ENCODE measurements at places on chromosomes 12 and 14. TPM values are rescaled to one million over a fixed set of nuclear protein-coding genes. Genes with fewer than 3 reads are reported as not detected.

GRCh38 chr14:101064121-101064661 is 160.7 kb upstream of the RTL1 start:
- H3K27ac ChIP-seq, result no peak overlapping the region
- H3K4me3 ChIP-seq, result no peak overlapping the region
- peaks cover 4% of the 10 kb centered on the region for H3K36me3 ChIP-seq

STXBP6 gene
- total RNA-seq, result 7.2 TPM

DNA sequence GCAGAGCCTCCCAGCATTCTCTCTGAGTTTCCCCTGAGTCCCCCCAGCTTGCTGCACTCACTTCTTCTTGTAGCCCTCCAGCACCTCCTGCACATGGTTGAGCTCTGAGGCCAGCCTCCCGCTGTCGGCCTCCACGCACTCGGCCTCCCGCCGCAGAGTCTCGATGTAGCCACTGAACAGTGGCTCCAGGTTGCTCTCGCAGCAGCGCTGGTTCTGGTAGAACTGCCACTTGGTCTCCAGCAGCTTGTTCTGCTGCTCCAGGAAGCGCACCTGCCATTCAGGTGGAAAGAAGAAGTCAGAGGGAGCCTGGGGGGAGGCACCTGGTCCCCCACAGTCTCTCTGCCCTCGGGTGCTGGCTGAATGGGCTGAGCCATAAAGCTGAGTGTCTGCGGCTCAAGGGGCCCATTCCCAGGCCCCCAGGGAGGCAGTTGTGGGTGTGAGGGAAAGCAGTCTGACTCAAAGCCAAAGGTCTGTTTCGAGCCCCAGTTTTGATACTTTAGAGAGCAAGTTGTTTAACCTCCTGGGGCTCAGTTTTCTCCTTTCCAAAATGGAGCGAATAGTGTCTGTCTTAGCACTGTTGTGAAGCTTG is 2.3 kb downstream of the KRT85 start:
- H3K27me3 ChIP-seq, result peaks cover 10% of the 10 kb centered on the region
- no peaks in the 10 kb centered on the region for H3K4me1 ChIP-seq
- no peak for DNase-seq
- no peak overlapping the region for H3K4me3 ChIP-seq
- no peak overlapping the region for H3K27ac ChIP-seq

GRCh38 chr12:50275556-50275955 is 7.8 kb downstream of the LIMA1 start:
- DNase-seq, result no peak
- H3K4me1 ChIP-seq, result peaks cover 10% of the 10 kb centered on the region
- no peak overlapping the region for H3K4me3 ChIP-seq
- no peaks in the 10 kb centered on the region for H3K36me3 ChIP-seq

DNA sequence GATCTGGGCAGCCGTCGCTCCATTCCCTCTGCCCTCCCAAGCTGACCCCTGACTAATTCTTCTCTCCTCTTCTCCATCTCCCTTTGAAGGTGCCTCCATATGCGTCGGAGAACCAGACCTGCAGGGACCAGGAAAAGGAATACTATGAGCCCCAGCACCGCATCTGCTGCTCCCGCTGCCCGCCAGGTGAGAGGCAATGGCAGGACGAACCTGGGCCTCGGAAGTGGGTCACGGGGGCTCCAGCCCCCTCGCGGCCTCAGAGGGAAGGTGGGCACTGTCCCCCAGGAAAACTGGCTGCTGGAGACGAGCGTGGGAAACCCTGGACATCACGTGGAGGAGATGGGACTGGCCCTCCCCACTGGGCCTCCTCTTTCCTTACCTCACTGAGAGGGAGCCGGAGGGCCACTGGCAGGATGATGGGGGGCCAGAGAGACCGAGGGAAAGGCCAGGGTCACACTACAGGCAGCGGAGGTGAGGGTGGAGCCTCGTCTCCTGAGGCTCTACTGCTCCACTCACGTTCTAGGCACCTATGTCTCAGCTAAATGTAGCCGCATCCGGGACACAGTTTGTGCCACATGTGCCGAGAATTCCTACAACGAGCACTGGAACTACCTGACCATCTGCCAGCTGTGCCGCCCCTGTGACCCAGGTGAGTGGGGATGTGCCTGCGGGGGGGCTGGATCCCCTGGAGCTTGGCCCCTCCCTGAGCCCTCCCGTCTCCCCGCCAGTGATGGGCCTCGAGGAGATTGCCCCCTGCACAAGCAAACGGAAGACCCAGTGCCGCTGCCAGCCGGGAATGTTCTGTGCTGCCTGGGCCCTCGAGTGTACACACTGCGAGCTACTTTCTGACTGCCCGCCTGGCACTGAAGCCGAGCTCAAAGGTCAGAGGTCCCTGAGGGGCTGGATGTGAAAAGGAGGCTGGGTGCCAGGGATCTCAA is 806 bp downstream of the LTBR start:
- peaks cover 4% of the 10 kb centered on the region for H3K27me3 ChIP-seq
- peak overlapping the region; percentile 57 for H3K27ac ChIP-seq
- no peak overlapping the region for H3K4me3 ChIP-seq
- no peaks in the 10 kb centered on the region for H3K4me1 ChIP-seq

DNA sequence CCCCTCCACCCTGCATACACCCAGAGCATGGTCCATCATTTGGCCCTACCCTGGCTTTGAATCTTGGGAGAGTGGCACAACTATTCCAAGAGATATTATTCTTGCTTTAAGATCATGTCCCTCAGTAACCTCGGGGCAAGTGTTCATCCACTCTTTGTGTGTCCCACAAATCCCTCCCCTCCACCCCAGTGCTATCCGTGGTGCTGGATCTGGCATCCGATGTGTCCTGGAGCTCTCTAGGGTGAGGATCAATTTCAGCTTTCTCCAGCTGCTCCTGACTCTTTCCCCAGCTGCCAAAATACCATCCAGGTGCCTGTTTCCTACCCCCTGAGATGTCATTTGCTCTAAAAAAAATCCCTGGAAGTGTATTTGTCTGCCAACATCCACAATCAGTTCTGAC is 64.8 kb upstream of the CMKLR1 start:
- H3K4me3 ChIP-seq, result no peak overlapping the region
- no peak for DNase-seq
- H3K36me3 ChIP-seq, result no peaks in the 10 kb centered on the region
- H3K27me3 ChIP-seq, result peaks cover 20% of the 10 kb centered on the region

CCDC38 gene
- not detected for total RNA-seq

POMT2 gene
- 46.8 TPM for total RNA-seq

DNA sequence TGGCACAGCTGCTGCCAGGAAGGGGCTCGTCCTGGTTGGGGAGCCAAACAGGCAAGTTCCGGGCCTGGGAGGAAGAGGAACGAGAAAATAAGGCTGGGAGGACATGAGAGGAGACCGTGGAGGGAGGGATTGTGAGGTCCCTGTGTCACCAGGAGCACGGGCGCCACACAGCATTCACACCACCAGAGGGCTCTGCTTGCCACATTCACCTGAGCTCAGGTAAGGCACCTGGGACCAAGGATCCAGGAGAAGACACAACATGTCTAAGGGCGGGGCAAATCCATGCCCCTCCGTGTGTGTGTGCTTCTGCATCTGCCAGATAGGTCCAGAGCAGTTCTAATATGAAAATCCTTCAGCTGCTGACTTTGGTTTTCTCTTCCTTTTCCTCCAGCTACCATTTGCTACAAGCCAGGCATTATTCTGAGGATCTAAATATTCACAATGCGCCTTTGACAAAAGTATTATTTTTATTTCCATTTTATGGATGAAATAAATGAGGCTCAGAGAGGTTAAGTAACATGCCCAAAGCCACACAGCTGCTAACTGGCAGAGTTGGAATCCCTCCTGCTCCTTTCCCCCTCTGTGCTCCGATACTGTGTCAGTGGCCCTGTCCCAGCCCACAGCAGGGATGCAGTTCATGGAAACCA is 14.6 kb downstream of the RAPGEF3 start:
- H3K4me1 ChIP-seq, result peaks cover 11% of the 10 kb centered on the region
- no peak for DNase-seq
- peaks cover 13% of the 10 kb centered on the region for H3K27me3 ChIP-seq

TAS2R8 gene
- total RNA-seq, result not detected

DNA sequence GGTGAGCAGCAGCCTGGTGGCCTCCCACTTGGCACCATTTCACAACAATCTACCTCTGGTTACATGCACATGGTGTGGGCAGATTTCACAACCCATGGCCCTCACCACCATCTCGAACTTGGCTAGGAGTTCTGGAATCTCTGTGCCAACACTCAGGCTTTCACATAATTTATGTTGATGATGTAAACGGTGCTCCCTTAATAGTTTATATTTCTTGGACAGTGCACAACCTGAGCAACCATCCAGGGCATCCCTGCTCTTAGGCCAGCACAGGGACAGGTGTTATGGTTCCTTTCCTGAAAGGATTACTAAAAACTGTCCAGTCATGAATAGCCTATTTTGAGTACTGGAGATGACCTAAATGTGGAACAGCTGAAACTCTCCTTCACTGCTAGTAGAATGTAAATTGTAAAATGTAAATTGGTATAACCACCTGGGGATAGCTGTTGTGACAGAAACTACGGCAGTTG is 28.6 kb downstream of the ABCB9 start:
- H3K27ac ChIP-seq, result no peak overlapping the region
- H3K27me3 ChIP-seq, result no peaks in the 10 kb centered on the region
- peaks cover 2% of the 10 kb centered on the region for H3K36me3 ChIP-seq
- peaks cover 8% of the 10 kb centered on the region for H3K4me1 ChIP-seq

LMO3 gene
- total RNA-seq, result 34.1 TPM

HOXC11 gene
- not detected for total RNA-seq

SDR9C7 gene
- total RNA-seq, result not detected

BAZ1A gene
- 50.2 TPM for total RNA-seq

GRCh38 chr12:129687731-129688130 is 216.1 kb downstream of the TMEM132D start:
- no peak overlapping the region for H3K4me3 ChIP-seq
- H3K27me3 ChIP-seq, result no peaks in the 10 kb centered on the region
- H3K4me1 ChIP-seq, result no peaks in the 10 kb centered on the region
- no peak for DNase-seq
- H3K27ac ChIP-seq, result no peak overlapping the region

GRCh38 chr14:29802211-29802610 is 125.4 kb downstream of the PRKD1 start:
- no peaks in the 10 kb centered on the region for H3K27me3 ChIP-seq
- no peaks in the 10 kb centered on the region for H3K36me3 ChIP-seq
- H3K27ac ChIP-seq, result no peak overlapping the region
- H3K4me1 ChIP-seq, result peaks cover 25% of the 10 kb centered on the region

- DNase-seq, result no peak
- H3K4me1 ChIP-seq, result peaks cover 38% of the 10 kb centered on the region
- no peaks in the 10 kb centered on the region for H3K27me3 ChIP-seq
- no peak overlapping the region for H3K27ac ChIP-seq
- H3K4me3 ChIP-seq, result no peak overlapping the region
Measured at GRCh38 chr14:105324080-105324778, 9.7 kb downstream of the PACS2 start.

GRCh38 chr14:79056879-79057278 is 886.7 kb downstream of the NRXN3 start:
- no peak for DNase-seq
- no peak overlapping the region for H3K27ac ChIP-seq
- H3K4me1 ChIP-seq, result no peaks in the 10 kb centered on the region
- no peaks in the 10 kb centered on the region for H3K27me3 ChIP-seq
- H3K36me3 ChIP-seq, result no peaks in the 10 kb centered on the region

- no peak overlapping the region for H3K27ac ChIP-seq
- peaks cover 5% of the 10 kb centered on the region for H3K27me3 ChIP-seq
- no peak for DNase-seq
- H3K4me1 ChIP-seq, result no peaks in the 10 kb centered on the region
- no peaks in the 10 kb centered on the region for H3K36me3 ChIP-seq
Measured at GRCh38 chr14:22280497-22281316, 308.3 kb downstream of the DAD1 start.

DNAH10 gene
- total RNA-seq, result 2.0 TPM

DEPDC4 gene
- 4.1 TPM for total RNA-seq

DNA sequence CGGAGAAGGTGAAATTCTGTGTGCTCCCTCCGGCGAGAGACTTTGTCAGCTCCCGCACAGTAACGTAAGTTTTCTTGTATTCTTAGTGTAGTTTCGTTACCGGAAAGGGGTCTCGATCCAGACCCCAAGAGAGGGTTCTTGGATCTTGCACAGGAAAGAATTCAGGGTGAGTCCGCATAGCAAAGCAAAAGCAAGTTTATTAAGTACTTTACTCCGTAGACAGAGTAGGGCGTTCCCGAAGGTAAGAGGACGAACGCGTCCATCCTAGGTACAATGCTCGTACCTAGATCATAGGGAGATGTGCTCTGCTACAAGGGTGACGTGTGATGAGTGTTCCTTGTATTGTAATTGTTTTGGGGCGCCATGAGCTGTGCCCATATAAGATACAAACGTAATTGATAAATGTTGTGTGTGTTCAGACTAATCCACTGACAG is 293 bp downstream of the IFI27L1 start:
- peaks cover 32% of the 10 kb centered on the region for H3K36me3 ChIP-seq
- H3K4me3 ChIP-seq, result peak overlapping the region; percentile 98
- H3K27ac ChIP-seq, result peak overlapping the region; percentile 97
- H3K4me1 ChIP-seq, result peaks cover 53% of the 10 kb centered on the region
- no peaks in the 10 kb centered on the region for H3K27me3 ChIP-seq

- peak overlapping the region; percentile 12 for H3K4me3 ChIP-seq
- H3K4me1 ChIP-seq, result peaks cover 78% of the 10 kb centered on the region
- no peaks in the 10 kb centered on the region for H3K27me3 ChIP-seq
- no peak for DNase-seq
Measured at GRCh38 chr12:92134638-92135274, 10.9 kb downstream of the BTG1 start.

DNA sequence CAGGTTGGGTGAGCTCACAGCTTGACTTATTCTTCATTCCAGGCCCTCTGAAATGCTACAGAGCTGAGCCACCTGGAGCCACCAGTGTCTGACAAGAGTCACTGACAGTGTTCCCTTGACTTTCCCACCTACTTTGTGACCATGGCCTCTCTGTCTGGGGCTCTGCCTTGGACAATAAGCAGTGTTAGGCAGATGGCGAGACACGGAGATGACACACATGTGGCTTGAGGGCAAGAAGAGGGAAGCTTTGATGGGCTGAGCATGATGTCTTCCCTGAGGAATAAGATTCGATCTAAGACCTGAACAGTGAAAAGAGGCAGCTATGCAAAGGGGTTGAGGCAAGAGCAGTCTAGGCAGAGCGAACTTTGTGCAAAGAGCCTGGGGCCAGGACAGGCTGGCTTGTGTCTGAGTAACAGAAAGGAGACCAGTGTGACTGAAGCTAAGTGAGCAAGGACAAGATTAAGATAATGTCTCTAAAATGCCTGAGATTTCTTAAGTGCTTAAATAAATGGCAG is 105.5 kb downstream of the NUAK1 start:
- H3K4me1 ChIP-seq, result peaks cover 24% of the 10 kb centered on the region
- H3K36me3 ChIP-seq, result peaks cover 2% of the 10 kb centered on the region
- H3K27me3 ChIP-seq, result no peaks in the 10 kb centered on the region
- DNase-seq, result no peak

TAS2R10 gene
- 1.2 TPM for total RNA-seq

- H3K27ac ChIP-seq, result no peak overlapping the region
- H3K4me1 ChIP-seq, result peaks cover 18% of the 10 kb centered on the region
- H3K36me3 ChIP-seq, result peaks cover 5% of the 10 kb centered on the region
- DNase-seq, result no peak
- H3K4me3 ChIP-seq, result no peak overlapping the region
Measured at GRCh38 chr14:34072921-34073320, 122.0 kb upstream of the EGLN3 start.

All from neural crest cell (in vitro differentiated cells).